ENCODE measurements at places on chromosomes 1 and 21. TPM values are rescaled to one million over a fixed set of nuclear protein-coding genes. Genes with fewer than 3 reads are reported as not detected.
A peak's percentile ranks its signal among the peaks of the same experiment; 100 is the strongest.

- peak; percentile 65 for DNase-seq
Observed at GRCh38 chr1:46523496-46524353, 27.7 kb downstream of the KNCN start.

DNA sequence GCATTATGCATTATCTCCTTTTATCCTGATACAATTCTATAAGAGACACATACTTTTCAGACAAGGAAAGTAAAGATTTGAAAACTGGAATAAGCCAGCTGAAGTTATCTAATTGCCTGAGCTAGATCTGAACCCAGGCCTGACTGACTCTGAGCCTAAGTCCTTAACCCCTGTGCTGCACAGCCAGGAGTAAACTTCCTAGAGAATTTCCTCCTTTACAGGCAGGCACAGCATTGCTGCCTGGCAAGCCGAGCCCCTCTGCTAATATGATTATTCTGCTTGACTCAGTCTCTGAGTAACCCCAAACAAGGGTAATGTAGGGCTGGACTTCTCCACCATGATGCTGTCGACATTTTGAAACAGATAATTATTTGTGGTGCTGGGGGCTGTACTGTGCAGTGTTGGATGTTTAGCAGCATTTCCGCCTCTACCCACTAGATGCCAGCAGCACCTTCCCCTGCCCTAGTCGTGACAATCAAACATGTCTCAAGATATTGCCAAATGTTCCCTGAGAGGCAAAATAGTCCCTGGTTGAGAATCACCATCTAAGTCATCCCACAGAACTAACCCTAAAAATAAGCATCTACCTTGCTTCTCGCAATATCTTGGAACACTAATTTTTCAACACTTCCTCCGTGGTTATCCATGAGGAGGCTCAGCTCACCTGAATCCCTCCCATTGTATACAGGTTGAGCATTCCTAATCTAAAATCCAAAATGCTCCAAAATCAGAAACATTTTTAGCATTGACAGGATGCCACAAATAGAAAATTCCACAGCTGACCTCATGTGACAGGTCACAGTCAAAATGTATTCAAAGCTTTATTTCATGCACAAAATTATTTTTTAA is 18.5 kb downstream of the CAMK1G start:
- DNase-seq = peak; percentile 22

Gene FCRL6
- polyA plus RNA-seq = not detected

- peak; percentile 60 for DNase-seq
Observed at GRCh38 chr21:43864313-43864961, 586 bp upstream of the AGPAT3 start.

- no peak for DNase-seq
Observed at GRCh38 chr1:64051796-64052195, 151.6 kb upstream of the UBE2U start.

DNA sequence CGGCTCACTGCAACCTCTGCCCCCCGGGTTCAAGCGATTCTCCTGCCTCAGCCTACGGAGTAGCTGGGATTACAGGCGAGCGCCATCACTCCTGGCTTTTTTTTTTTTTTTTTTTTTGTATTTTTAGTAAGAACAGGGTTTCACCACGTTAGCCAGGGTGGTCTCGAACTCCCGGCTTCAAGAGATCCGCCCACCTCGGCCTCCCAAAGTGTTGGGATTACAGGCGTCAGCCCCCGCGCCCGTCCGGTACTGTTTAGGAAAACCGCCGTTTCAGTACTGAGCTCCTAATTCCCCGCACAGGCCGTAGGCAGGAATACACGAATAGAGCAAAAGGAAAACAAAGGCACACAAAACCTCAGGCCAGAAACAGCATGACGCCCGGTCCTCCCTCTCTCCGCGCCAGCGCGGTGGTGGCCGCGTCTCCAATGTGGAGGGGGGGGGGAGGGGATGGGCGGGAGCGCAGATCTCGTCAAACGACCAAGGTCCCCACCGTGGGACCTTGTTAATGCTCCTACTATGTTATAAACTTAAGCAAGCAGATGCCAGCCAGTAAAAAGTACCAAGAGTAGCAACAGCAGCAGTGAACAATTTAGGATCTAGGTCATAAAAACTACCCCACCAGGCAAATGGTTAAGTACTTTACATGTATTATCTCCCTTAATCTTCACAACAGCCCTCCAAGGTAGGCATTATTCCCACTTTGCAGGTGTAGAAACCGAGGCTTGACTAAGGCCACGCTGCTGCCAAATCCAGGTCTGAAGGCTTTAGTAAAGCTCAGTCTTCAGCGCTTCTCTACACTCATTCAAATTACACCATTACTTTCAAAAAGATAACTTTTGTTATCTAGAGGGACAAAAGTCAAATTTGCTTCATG is 648 bp upstream of the ADAR start:
- peak; percentile 66 for DNase-seq

- no peak for DNase-seq
Observed at GRCh38 chr1:221439747-221440501, 302.0 kb downstream of the DUSP10 start.

DNA sequence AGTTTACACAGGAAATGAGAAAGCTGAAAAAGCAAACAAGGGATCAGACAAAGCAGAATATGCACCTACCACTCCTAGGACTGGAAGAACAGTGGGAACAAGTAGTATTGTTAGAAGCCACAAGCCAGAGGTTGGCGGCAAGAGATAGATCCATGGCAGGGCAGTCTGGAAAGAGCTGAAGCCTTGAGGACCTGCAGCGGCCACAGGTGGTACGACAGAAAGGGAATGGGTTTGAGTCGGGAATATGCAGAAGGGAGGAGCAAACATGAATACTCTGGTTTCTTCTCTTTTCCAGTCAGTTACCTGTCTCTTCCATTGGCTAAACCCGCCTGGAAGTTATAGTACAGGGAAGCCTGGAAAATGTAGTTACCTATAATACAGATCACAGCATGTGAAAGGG is 3.9 kb upstream of the PCNX2 start:
- DNase-seq = no peak

DNA sequence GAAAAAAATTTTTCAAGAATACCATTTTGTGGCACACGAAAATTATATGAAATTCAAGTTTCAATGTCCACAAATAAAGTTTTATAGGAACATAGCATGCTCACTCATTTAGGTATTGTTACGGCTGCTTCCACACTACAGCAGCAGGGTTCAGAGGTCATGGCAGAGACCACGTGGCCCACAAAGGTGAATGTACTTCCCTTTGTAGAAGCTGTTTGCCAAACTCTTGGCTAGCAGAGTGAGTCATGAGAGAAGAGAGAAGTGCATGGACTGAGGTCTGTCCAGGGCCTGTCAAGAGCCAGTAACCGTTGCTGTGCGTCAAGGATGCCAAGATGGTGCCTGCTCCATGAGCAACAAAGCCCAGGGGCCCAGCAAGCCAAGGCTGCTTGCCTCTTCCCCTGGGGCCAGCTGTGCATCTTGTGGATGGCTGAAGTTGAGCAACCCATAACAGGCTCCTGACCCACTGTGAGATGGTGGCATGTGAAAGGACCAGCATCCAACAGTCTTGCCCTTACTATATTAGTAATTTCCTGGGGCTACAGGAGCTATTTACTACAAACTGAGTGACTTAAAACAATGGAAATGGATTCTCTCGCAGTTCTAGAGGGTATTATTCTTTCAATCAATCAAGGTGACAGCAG is 64.8 kb upstream of the ATP5PO start:
- peak; percentile 27 for DNase-seq

GRCh38 chr1:229368347-229368746 is 25.5 kb upstream of the CCSAP start:
- no peak for DNase-seq

Gene CD1E
- not detected for polyA plus RNA-seq

Gene ANGPTL1
- not detected for polyA plus RNA-seq

DNA sequence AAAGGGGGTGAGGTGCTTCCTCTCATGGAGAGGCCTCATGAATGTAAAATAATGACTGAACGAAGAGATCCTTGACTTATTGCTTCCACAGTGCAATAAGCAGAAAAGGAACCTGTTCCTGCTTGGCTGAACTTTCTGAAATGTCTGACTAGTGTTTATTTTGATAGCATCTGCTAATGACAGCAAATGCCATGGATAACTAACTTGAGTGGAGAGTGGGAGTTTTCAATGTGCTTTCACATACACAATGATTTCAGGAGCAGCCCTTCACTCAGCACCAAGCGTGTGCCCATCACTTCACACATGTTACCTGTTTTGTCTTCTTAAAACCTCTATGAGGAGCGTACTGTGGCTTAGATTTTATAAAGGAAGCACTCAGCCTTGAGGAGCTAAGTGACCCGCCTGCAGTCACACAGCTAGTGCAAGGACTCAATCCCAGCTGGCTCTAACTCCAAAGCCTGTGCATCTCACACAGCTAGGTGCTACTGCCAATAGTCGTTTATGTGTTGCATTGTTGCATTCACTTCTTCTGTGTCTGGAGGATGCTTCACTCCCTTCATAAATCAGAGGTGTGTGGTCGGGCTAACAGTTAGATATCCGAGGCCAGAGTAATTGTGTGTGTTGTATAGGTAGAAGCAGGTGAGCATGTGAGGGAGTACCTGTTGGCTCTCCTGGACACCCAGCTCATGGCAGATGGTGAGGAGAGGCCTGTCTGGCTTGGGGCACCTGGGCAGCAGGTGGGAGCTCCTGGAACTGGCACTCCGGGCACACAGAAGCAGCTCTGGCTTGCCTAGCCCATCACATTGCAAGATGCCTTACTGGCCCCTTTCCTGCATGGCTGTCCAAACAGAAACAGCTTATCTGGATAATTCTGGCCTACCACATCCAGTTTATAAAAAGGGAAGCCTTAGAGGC is 12.8 kb downstream of the CASQ2 start:
- DNase-seq = no peak

- no peak for DNase-seq
Observed at GRCh38 chr1:206785182-206785765, 13.0 kb upstream of the IL10 start.

DNA sequence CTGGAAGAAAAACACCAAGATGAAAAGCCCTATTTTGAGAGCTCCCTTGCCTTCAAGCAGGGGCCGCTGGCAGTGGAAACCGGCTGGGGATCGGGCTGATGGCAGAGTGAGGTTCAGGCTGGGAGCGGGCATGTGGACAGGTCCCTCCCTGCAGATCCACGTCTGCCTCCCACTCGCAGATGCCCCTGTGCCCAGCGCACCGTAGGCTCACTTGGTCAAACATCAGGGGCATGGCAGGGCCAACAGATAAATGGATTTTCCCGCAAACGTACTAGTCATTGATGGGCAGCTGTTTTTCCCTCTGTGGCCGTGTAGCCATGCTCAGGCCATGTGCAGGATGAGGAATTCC is 6.6 kb upstream of the C1orf174 start:
- no peak for DNase-seq

Gene GBP7
- not detected for polyA plus RNA-seq

All from K562 (cell line).